ENCODE measurements at places on chromosomes 11 and 22.

DNA sequence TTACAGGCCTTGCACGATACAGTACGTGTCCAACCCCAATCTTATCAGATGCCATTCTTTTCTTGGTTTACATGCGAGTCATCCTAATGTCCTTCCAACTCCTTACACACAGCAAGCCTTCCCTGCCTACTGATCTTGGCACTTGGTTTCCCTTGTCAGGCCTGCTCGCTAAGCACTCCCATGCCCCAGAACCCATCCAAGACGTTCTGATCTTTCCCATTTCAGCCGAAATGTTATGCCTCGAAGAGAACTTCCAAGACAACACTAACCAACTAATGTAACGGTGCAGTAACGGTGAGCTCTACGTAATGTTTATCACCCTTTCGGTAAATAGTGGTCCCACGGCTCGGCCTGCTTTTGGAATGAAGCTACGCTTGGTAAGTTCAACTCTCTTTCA lies 521 bp downstream of the PES1 start:
- DNase-seq = no peak

DNA sequence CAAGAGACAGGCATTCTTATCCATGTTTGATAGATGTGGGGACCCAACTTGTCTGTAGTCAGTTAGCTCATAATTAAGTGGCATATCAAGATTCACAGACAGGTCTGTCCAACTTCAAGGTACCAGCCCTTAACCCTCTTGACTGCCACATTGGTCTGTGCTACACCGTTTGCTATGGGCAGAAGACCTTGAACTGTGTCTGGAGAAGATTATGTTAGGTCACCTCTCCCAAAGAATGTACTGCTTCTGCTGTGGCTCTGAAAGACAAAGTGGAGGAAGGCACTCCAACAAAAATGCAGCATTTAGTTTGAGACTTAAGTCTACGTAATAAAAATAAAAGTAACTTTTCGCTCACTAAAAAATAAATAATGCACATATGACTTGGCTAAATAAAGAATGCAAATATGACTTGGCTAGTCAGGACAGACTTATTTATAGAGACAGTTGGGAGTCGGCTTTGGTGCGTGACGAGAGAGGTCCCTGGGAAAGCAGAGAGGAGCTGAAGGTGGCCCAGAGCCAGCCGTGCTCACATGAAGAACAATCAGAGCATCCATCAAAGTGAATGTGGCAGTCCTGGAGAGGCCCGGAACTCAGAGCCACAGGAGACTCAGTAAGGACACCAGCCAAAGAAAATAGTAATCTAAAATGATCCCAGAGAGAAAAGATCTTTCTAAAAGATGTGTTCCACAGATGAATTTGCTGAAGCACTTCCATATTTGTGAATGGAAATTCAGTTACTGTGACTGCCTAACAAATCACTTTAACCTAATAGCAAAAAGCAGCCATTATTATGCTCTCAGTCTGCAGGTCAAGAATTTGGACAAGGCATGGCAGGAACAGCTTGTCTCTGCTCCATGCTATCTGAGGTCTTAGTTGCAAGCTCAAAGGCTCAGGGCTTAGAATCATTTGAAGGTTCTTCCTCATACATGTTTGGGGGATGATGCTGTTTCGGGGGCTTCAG lies 35.0 kb downstream of the CWC15 start:
- DNase-seq = peak; percentile 97

- DNase-seq = peak; percentile 24
These were observed 16.0 kb downstream of the STK33 start for GRCh38 chr11:8577791-8578581.

DNA sequence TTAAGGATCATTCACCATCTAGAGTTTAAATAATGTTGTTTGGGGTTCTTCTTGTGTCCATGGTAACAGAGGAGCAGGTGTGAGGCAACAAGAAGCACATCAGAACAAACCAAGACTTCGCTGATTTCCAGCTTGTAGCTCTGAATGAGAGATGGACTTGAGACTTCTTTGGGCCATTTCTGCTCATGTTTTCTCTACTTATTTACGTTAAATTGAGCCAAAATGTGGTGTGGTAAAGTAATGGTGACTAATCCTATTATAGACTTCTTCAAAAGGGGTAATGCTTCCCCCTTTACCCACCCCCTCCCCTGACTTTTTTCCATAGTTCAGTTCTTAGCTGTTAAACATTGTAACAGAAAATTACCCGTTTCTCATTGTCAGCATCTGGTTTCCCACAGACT lies 65.2 kb downstream of the CSTPP1 start:
- peak; percentile 59 for DNase-seq

- no peak for DNase-seq
These were observed 64.5 kb upstream of the B3GAT1 start for GRCh38 chr11:134476435-134477021.

GRCh38 chr11:65373839-65374580 lies 8.4 kb downstream of the SLC25A45 start:
- DNase-seq = no peak

DNA sequence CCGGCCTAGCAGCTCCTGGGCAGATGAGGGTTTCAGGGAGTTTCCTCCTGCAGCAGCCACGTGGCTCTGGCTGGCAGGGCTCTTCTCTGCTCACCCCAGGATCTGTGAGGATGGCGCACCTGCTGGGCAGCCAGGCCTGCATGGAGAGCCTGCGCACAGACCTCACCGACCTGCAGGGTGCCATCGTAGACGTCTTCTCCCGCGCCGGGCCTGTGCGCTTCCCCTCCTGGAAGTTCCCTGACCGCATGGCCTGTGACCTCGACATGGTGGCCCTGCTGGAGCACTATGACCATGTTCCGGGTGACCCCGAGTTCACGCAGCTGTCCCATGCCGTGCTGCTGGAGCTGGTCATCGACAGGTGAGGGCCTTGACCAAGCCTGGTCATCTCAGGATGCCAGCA lies 9.1 kb downstream of the CCDC157 start:
- no peak for DNase-seq

GRCh38 chr11:64152841-64153691 lies 12.8 kb downstream of the MACROD1 start:
- peak; percentile 41 for DNase-seq

GRCh38 chr11:128664317-128664716 lies 29.6 kb upstream of the FLI1 start:
- no peak for DNase-seq

DNA sequence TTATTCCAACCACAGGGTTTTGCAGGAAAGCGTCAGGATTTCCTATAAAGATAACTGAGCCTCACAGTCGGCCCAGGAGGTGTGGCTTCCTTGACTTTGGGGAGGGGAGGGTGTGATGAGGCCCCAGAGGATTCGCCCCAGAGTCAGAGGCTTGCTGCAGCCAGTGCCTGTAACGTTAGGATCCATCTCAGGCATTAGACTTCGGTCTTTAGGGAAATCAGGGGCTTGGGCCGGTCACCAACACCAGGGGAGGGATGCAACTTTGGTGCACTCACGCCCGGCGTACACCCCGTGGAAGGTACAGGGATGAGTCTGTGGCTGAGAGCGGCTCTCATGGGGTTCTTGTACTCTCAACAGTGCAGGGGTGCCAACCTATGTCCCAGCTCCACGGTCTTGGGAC lies 5.7 kb upstream of the ANO1 start:
- DNase-seq = no peak

DNA sequence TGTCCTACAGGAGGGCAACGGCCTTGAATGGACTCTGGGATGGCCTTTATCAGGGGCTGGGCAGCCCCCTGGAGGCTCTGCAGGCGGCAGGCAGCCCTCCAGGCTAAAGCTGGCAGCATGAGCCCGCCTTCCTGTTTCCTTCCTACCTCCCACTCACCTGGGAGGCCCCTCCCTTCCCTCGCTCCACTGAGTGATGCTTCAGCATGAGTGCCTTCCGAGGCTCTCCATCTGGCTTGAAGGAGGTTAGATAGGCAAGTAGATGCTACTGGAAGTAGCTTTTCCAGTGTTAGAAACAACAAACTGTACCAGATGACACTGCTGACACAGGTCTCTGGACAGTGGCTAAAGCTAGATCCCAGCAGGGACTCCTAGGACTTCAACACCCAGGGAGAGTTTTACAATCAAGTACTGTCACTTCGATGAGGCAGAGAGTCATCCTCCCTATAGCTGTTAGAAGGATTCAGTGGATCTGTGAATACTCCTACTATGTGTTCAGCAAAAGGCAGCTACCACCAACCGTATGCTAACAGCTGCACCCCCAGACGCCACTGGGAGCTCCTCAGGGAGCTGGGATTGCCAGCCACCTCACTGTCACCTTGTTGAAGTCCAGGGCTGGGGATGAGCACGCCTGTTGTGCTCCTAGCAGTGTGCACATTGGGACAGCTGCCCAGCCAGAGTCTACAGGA lies 4.1 kb upstream of the SLC25A1 start:
- DNase-seq = no peak
